Diencephalon (tissue), 1 donor: ENCODE measurements at places on chromosomes 2 and 18. TPM values are rescaled to one million over a fixed set of nuclear protein-coding genes. Genes with fewer than 3 reads are reported as not detected.

Gene ST3GAL5
- 76.1 TPM for total RNA-seq

Gene NYAP2
- 16.1 TPM for total RNA-seq

Gene APOB
- 0.69 TPM for total RNA-seq

Gene REG3G
- total RNA-seq = not detected

Gene MBD1
- 47.3 TPM for total RNA-seq
